ENCODE measurements at places on chromosomes 13 and 19. TPM values are rescaled to one million over a fixed set of nuclear protein-coding genes. Genes with fewer than 3 reads are reported as not detected.

GRCh38 chr13:95289020-95289444 lies 12.2 kb downstream of the ABCC4 start:
- DNase-seq = no peak

ZNF14 gene
- 11.6 TPM for total RNA-seq

FFAR3 gene
- not detected for total RNA-seq

PTPRH gene
- total RNA-seq = 1.1 TPM

GRCh38 chr13:112586334-112586960 lies 1.5 kb downstream of the TUBGCP3 start:
- no peak for DNase-seq

DNA sequence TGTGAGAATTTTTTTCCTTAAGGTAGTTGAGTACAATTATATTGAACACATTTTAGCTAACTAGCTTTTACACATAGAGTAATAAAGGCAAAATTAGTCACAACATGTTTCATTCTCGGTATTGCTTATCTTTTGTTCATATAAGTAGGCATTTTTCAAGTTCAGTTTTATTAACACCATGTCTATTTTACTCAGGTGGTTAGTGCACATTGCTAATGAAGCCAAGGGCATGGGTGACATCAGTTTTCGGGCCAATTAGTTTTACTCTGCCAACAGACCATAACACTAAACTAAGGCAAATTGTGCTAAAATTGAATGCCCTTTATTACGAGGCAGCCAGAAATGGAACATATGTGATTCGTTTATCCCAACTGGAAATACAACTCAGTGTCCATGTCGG lies 19.6 kb upstream of the PCDH17 start:
- no peak for DNase-seq

AKAP11 gene
- 28.7 TPM for total RNA-seq

CCDC70 gene
- total RNA-seq = not detected

DNA sequence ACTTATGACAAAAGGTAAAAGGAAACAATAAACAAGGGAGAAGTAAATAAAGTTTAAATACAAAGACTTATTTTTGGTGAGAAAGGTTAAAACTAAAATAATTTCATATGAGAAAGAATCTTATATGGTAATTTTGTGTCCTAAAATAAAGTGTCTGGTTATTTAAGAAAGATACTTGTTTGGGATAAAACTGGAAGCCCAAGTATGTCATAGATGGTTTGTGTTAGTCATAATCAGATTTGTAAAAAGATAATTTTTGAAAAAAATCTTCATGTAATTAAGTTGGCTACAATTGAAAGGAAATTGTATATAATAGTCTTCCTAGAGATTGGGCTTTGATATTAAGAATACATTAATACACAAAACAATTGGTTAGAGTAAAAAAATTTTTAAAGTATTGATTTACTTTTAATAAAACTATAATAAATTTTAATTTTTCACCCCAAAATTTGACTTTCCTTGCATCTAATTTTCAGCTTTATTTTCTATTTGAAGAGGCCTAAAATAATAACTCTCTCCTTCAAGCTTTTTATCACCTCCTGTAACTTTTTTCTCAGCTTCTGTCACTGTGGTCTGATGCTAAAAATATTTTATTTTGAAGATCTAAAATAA lies 315.6 kb downstream of the SLITRK5 start:
- no peak for DNase-seq

CALR3 gene
- not detected for total RNA-seq

CD37 gene
- total RNA-seq = 29.8 TPM

DNA sequence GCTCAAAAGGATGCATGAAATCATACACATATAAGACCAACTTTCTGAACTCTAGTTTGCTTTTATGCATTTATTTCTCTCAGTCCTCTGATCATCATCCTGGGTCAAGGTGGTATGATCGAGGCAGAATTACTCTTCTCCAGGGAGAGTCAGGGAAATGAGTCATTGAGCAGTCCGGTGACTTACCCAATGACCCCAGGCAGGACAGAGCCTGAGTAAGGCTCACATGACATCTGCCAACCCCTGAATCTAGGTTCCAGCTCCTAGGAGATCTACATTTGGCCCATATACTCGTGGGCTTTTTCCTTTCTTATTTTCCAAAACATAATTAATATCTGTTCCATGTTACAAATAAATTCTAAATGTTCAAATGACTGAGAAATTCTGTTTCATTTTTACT lies 502.3 kb downstream of the FOXO1 start:
- no peak for DNase-seq

DNA sequence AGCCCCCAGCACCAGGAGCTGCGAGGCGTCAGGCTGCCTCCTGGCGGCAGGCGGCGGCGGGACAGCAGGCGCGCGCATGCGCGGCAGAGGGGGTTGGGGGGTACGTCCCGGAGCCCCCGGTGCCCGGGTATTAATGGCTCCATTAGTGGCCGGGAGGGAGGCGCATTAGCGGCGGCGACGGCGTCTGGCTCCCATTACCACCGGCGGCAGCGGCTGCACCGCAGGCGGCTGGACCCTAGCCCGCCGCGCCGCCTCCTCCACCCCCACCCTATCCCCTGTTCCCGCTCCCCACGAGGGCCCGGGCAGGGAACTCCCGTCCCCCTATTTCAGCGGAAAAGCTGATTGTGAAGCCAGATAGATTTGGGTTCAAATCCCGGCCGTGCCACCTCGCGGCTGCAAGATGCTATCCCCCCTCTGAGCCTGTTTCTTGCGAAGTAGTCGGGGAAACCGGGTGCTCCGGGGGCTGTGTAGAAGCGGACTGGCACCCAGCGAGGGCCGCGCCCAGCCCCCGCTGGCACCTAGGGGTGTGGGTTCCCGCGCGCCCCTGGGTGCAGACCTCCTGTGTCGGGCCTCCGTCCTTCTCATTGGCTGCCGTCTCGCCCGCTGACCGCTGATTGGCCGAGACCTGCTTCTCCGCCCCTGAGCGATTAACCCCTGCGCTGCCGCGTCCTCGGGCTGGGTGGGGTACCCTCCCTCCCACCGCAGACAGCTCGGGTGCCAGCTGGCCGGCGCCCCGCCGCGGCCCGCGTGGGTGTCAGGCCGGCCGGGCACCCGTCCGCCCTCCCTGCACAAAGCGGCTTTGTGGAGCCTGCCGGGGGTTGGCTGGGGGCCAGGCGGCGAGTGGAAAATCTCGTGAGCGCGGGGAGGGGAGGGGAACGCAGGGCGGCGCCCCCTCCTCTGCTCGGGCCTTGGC lies 11.1 kb downstream of the CIC start:
- DNase-seq = peak; percentile 87

RHPN2 gene
- 0.81 TPM for total RNA-seq

- peak; percentile 35 for DNase-seq
Observed at GRCh38 chr13:99656092-99656745, 154.9 kb downstream of the TM9SF2 start.

DNA sequence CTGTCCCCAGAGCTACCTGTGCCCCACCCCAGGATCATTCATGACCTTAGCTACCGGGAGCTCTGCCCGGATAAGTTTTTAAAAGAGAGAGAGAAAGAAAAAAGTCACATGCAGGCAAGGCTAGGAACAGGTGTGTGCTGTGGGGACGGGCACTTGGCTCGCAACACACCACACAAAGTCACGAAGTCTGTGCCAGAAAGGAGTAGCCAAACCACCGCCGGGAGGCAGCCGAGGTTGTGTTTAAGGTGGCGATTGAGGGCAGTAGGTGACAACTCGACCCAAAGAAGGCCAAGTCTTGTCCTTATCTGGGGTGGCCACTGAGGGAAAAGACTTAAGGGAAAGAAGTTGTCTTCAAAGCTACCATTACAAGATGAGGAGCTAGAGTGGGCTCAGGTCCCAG lies 4.6 kb upstream of the TSHZ3 start:
- DNase-seq = no peak

RNF225 gene
- total RNA-seq = not detected

DNA sequence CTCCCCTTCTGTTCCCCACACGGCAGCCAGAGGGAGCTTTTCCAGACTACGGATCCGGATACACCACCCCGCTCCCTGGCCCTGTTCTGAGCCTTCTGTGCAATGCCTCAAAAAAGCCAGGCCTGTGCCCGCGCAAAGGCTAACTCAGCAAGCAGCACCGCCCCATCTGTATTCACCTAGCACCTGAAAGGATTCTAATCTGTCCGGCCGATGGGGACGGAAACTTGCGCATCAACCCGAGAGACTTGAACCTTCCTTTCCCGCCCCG lies 589 bp downstream of the ZBTB45 start:
- no peak for DNase-seq

DNA sequence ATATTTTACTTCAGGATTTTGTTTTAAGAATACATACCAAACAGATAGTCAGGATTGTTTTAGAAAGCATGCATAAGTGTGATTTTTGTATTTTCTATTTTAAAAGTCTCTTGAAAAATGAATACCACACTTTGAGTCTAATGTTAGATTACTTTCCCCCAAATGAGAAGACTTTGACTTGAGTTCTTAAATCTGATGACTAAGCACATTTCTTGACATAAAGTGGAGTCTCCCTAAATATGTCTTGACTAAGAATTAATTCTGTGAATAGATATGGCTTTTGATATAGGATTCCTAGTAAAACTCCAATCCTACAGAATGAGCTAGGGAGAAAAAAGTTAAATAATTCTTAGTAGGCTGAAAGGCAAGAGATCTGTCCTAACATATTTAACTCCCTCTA lies 624.2 kb upstream of the SPRY2 start:
- DNase-seq = no peak

TSHZ3 gene
- total RNA-seq = 9.3 TPM

GRCh38 chr13:79486433-79487188 lies 5.7 kb downstream of the NDFIP2 start:
- DNase-seq = no peak

GRCh38 chr13:36787181-36787580 lies 31.8 kb upstream of the RFXAP start:
- DNase-seq = no peak

- DNase-seq = no peak
Observed at GRCh38 chr13:60288569-60288968, 108.5 kb upstream of the TDRD3 start.

DNA sequence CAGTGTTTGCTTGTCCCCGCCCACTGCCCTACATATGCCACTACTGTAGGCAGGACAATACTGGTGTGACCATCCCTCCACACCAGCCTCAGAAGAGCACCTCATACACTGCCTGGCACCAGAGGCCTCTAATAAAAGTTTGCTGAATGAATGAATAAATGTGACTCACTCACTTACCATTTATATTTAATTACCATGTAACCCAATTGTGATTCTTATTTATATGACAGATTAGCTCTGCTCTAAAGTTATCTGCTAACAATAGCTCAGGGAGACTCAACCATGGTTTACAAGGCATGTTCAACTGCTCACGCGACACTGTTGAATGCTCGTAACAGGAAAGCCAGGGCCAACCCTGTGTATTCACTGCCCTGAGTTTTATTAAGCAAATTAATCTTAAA lies 66.0 kb upstream of the DOCK9 start:
- no peak for DNase-seq

NOVA2 gene
- 6.4 TPM for total RNA-seq

TMEM272 gene
- not detected for total RNA-seq

ZNF793 gene
- 12.1 TPM for total RNA-seq

GRCh38 chr13:80871481-80871880 lies 530.6 kb upstream of the SPRY2 start:
- DNase-seq = no peak

DNA sequence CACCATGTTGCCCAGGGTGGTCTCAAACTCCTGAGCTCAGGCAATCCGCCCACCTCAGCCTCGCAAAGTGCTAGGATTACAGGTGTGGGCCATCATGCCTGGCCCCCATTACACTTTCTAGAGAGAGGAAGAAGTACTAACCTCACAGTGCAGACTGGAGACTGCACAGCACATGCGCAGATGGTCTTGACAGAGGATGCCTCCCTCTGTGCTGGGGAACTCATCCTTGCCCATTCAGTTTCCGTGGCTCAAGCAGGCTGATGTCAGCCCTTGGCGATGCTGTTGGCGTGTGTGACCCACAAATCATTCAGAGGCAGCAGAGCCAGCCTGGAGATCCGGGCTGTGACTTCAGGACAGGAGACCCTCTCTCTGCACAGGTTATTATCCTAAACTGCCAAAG lies 14.6 kb upstream of the FFAR2 start:
- DNase-seq = no peak

LILRB4 gene
- total RNA-seq = 22.5 TPM

DNA sequence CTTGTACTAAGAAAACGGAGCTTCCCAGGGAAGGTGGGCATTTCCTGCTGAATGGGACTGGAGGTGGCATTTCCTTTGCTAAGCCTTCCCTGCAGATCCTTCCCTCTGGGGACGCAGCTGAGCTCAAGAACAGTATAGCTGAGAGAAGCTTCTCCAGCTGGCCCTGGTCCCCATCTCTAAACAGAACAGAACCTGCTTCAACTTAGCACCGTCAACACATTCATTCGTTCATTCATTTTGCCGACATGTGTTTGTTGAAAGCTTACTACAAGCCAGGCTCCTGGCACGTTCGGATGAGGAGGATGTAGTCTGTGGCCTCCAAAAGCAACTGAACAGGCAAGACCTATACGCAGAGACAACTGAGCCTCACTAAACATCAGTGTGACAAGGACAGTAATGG lies 36.6 kb upstream of the PEPD start:
- DNase-seq = no peak

DNA sequence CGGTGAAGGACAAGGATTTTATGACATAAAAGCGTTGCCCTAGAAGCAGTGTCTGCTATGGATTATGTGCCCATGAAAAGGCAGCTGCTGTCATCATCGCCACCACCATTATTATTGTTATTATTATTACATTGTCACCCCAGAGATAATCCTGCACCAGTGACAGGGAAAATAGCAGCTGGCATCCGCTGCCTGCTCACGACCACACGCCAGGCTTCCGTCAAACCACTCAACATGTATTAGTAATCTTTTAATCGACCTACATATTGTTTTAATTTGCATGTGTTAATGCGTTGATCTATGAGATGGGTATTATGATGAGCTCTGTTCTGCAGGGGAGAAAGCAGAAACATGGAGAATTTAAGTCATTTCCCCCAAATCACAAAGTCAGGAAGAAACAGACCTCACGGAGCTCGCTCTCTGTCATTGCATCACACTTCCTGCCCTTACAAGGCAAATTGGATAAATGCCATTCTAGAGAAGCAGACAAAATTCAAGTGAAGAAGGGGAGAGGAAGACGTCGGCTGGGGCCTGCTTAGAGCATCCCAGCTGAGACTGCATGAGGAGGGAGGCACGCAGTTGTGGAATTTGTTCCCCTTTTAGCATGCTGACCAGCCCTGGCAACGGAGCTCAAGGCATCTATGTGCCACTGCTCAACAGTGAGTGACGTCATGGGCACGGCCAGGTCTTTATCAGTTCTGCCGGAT lies at the start of gene FFAR3:
TSS of gene FFAR3 (plus strand) at position 594 of the 707 bp plus-strand sequence. CDS start 431 bp downstream, outside the sequence.
- no peak for DNase-seq

DNA sequence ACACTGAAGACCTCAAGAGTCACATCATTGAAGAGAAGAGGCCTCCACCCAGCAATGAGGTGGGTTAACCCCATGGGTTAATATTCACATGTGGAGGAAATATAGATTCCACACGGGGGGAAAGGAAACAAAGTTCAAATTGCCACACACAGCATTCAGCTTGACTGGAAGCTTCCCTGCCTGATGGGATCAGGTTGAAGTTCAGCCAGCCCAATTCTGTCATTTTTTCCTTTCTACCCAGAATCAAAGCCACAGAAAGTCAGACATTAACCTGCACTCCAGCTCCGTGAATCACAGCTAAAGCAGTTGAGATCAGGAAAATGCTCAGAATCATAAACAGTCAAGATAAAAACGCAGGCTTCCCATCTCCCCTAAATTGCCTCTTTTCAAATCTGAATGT lies 208.7 kb upstream of the OBI1 start:
- no peak for DNase-seq

STX10 gene
- 83.4 TPM for total RNA-seq

KIR2DL1 gene
- total RNA-seq = not detected

ZNF135 gene
- 9.5 TPM for total RNA-seq

Measured in thoracic aorta (tissue), 2 donors.